Tongue (tissue), 3 donors: ENCODE measurements at places on chromosomes 16 and 17. TPM values are rescaled to one million over a fixed set of nuclear protein-coding genes. Genes with fewer than 3 reads are reported as not detected.
A peak's percentile ranks its signal among the peaks of the same experiment; 100 is the strongest.

DNA sequence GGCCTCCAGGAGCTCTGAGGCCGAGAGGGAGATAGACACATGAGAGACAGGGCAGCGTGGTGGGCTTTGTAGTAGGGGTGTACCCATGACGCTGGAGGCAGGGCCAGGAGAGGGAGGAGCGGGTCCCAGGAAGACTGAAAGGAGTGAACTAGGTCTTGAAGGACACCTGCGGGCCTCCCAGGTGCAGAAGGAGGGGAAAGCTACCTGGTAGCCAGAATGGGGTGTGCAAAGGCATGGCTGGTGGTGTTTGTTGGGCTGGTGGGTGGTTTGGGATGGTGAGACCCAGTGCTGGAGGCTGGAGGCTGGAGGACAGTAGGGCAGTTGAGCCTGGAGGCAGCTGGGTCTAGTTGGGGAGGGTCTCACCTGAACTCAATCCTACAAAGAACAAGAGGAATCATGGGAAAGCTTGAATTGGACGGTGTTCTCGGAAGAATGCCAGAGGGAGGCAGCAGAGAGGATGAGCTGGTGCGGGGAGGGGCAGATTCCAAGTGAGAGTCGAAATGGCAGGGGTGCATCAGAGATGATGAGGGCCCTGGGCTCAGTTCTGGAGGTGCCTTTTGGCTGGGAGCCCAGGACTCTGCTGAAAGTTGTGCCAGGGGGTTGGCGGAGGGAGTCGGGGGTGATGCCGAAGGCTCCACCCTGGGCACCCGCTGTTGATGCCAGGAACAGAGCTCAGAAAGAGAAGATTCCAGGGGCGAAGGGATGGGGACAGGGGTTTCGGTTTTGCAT lies 21.2 kb downstream of the C1QTNF1 start:
- no peak for DNase-seq

- DNase-seq, result peak; percentile 53
Observed at GRCh38 chr16:19135896-19136438, 22.2 kb downstream of the ITPRIPL2 start.

DNA sequence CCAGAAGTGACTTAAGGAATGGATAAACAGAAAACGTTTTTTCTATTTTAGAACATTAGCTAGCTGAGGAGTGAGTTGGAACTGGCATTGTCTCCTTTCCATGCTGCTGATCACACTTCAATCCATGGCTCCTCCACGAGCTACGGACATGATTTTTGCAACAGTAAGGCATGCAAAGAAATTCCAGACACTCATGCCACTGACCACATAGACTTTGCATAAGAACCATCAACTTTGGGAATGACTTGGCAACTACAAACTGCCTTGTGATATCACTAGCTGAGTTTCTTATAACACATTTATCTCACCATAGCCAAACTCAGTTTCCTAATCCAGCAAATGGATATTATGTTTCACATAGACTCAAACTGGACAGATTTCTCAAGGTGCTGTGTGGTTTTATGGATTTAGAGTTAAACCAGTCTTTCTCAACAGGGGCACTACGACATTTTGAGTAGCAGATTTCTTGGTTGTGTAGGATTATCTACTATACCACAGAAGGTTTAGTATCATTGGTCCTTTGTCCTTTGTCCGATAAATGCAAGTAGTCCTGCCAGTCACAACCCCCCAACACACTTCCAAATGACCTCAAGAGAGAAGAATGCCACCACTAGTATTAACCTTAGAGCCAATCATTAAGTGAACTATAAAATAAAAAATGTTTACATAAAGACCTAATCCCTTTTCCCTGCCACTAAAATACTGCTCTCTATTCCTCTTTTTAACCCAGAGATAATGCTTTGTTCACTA lies 48.3 kb upstream of the C17orf78 start:
- no peak for DNase-seq

- DNase-seq, result peak; percentile 82
Observed at GRCh38 chr17:69669441-69670178, 255.1 kb downstream of the MAP2K6 start.

Gene ADAM11
- total RNA-seq, result 0.72 TPM

Gene NPIPB8
- total RNA-seq, result 0.21 TPM

Gene WNK4
- not detected for total RNA-seq

Gene CDK3
- total RNA-seq, result 7.2 TPM

Gene RASD1
- total RNA-seq, result 14.5 TPM
